ENCODE measurements at places on chromosomes 6 and 20.
A peak's percentile ranks its signal among the peaks of the same experiment; 100 is the strongest.

- DNase-seq: no peak
Measured at GRCh38 chr6:125985979-125986300, 400 bp upstream of the TRMT11 start.

- DNase-seq: no peak
Measured at GRCh38 chr20:44464514-44464913, 11.2 kb upstream of the TTPAL start.

- DNase-seq: no peak
Measured at GRCh38 chr6:133408132-133408531, 167.0 kb downstream of the EYA4 start.

GRCh38 chr6:137259349-137259748 is 40.2 kb upstream of the IFNGR1 start:
- no peak for DNase-seq

DNA sequence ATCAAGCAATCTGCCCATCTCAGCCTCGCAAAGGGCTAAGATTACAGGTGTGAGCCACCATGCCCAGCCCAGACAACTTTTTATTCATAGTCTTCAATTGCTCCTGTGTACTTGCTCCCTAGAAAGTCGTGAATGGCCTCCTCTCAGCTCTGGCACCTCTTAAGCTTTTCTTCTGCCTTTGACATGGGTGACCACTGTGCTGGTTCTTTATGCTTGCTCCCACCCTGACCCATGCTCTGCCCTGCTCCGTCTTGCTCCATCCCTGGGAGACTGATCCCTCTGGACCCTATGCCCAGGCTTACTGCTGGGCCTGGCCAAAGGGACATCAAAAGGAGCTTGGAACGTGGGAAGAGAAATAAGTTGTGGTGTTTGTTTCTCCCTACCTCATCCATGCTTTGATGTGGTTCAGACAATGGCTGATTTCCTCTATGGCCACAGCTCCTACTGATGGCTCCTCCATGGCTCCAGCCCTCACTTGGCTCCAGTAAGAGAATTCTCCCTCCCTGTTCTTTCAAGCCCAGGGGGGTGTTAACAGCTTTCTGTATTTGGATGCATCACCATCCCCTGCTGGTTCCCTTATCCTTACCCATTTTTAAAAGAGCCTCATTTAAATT is 7.7 kb upstream of the TREM2 start:
- DNase-seq: no peak

- peak; percentile 87 for DNase-seq
Measured at GRCh38 chr6:31087494-31088089, 24.8 kb downstream of the C6orf15 start.

DNA sequence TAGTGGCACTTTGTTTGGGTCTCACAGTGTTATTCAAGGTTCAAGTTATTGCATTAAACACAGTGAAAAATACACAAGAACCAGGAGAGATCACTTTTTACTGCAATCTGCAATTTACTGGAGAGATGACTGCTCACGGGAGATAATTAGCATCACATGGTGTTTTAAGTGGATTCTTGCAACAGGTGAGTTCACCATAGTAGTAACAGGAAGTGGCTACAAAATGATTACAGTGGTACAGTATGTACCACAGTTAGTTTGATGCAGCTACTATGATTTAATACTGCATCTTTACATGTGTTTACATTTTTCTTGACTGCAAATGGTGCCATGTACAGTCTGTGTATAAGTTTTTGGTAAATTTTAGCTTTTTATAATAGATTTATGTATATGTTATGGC is 96.5 kb upstream of the SCP2D1 start:
- no peak for DNase-seq

GRCh38 chr6:15062516-15063252 is 183.2 kb upstream of the JARID2 start:
- DNase-seq: no peak

DNA sequence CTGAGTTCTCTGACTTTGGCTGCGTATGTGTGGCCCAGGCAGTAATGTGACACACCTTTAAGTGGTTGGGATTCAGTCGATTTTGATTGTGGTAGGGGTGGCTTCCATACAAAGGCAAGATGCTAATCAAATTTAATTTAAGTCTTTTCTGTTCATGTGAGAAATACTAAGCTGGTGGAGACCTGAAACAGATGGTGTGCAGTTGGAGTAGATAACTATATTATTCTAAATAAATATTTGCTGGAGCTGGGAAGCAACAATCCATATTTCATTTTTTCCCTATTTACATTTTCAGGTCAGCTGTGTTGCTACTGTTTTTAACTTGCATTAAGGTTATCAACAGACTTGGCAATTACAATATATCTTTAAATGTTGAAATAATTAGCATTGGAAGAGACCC is 67.4 kb upstream of the C20orf144 start:
- no peak for DNase-seq

- peak; percentile 24 for DNase-seq
Measured at GRCh38 chr6:26065952-26066380, 21.3 kb upstream of the HFE start.

- peak; percentile 16 for DNase-seq
Measured at GRCh38 chr6:4774715-4775493, 1.3 kb upstream of the CDYL start.

DNA sequence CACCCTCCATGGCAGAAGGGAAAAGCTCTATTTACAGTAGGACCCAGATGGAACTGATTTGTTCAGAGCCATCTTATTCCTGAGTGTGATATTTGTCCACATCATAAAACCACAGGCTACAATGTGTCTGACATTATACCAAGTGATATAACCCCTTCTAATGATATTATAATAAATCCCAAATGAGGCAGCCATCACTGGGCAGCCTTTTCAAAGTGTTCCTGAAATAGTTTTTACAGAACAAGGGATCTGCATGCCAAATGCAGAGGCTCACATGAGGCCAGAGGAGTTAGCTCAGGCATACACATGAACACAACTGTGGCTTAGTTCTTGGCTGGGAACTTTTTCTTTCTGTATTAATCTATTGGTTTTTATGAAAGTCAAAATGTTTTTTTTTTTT is 207.7 kb downstream of the MAFB start:
- no peak for DNase-seq
